GM20000 (cell line): ENCODE measurements at places on chromosomes 7 and 10.

- DNase-seq: no peak
These were observed 36.1 kb downstream of the CPED1 start for GRCh38 chr7:121024611-121025010.

DNA sequence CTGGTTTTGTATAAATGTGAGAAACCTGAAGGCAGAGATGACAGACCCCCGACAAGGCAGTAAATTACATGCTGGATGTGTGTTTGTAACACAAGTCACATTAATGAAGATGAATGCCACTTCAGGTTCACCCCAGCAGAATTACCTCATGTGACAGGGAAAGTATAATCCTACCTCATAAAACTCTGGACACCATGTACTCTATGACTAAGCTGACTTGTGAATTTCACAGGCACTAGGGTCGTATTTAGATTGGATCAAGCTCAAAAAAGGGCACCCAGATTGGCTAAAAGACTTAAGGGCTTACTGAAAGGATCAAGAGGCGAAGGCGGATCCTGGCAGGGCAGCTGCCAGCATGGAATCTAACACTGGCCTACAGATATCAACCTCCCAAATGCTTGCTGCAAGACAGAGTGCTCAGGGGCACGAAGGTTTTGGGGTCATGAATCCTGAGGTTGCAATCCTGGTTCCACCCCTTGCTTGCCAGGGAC is 161.4 kb downstream of the PIP4K2A start:
- no peak for DNase-seq

DNA sequence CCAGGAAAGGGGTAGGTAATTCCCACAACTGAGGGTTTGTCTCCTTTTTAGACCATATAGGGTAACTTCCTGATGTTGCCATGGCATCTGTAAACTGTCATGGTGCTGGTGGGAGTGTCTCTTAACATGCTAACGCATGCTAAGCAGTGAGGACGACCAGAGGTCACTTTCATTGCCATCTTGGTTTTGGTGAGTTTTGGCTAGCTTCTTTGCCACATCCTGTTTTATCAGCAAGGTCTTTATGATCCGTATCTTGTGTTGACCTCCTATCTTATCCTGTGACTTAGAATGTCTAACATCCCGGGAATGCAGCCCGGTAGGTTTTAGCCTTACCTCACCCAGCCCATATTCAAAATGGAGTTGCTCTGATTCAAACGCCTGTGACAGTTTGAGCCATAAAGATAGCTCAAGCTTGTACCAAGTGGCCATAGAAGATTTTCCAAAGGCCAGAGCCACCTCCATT is 176.0 kb upstream of the NAMPT start:
- DNase-seq: no peak

DNA sequence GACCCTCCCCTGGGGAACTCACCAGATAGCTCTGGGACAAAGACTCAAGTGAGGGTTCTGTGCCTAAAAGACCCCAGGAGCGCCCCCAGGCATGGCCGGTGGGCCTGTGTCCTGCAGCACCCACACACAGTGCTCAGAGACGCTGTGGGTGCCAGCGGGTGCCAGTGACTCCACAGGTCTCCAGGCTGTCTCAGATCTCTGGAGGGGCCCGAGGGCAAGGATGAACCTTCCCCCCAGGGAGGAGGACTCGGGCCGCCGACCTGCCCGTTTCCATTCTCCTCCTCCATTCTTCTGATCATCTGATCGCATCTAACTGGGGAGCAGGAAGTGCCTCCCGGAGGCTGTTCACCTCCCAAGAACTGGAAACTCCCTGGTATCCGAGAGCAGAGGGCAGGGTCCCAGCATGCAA is 980 bp downstream of the ADAM8 start:
- peak; percentile 80 for DNase-seq

- DNase-seq: no peak
These were observed 503.0 kb downstream of the KIF20B start for GRCh38 chr10:90204131-90204955.

- no peak for DNase-seq
These were observed 28.8 kb downstream of the XPNPEP1 start for GRCh38 chr10:109894516-109894915.

- no peak for DNase-seq
These were observed 46.4 kb upstream of the RSBN1L start for GRCh38 chr7:77649716-77650349.

DNA sequence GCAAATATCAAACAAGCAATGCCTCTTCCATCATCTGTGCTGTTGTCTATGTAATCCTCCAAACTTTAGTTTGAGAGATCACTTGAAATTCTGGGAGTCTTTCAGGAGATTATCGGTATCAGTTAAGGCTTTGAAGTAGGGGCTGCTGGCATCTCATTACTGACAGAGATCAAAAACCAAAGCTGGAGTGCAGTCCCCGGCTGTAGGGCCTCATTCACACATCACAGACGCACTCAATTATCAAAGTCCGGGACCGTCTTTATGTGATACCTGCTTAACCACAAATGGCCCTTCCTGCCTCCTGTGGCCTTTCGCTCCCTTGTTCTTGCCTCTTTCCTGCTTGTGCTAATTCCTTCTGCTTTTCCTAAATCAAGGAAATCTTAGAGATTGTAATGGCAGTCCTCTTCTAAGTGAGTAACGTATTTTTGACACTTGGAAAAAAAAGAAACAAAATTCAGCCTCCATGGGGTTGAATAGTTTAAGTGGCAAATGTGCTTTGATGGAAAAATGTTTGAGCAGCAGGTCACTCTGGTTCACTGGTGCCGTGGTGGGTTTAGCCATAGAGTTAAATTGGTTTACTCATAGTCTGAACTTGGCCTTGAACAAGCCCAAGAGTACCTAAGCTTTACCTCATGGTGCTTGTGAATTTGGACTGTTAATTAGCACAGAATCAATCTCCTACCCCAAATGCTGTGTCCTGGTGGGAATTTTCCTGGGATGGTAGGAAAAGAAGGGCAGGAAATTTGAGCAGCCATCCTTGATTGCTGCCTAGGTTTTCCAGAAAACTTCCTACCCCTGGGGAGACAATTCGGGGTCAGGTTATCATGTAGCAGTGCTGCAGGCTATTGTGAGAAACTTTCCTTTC is 178.9 kb upstream of the LYZL1 start:
- no peak for DNase-seq

- DNase-seq: no peak
These were observed 24.4 kb downstream of the TSPAN12 start for GRCh38 chr7:120833546-120833945.

DNA sequence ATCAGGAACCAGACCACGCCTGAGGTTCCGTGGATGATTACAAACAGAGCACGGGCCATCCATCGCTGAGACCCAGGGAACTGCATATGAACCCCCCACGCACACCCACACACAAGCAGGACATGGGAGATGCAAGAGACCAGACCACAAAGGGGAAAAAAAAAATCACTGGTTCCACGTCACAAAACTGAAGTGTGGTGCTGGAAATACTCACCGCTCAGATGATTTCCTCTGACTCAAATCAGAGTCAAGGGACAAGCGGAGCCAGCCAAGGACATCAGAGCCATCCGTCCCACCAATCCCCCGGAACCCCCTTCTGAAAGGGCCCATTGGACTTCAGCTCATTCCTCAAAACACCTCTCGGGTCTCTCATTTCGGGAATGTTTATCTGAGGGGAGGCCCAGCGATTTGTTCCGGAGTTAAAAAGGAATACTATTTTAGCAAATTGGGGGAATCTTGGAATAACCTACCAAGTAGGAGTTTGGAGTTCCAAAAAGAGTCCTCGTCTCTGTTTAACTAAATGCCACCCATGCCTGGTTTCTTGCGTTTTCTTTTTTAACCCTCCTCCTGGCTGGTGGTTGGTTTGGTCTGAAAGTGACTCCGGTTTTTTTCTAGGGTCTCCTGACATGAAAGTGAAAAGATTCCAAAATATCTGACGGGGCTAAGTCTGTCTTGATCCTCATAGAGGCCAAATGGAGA is 15.0 kb downstream of the SNX8 start:
- DNase-seq: peak; percentile 75

GRCh38 chr7:47337531-47337930 is 244.4 kb downstream of the TNS3 start:
- peak; percentile 55 for DNase-seq

DNA sequence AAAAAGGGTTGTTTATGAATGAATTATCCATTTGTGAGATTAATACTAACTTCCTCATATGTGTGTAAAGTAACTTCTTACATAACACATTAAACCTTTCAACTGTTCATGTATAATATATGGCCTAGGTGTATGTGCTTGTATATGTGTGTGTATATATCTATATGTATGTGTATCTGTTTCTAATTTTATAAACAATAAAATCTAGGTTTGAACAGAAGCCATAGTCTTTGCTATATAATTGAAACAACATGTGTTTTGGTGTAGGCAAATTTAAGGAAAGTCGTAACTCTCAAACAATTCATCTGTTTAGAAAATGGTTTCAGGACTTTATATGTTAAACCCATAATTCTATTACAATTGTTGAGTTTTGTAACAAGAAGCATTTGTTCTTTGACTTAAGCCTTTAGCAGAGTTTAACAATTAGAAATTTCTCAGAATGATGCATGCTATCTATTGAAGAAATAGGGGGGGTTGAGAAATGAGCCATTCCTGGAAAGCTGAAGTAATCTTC is 103.3 kb downstream of the BBS9 start:
- no peak for DNase-seq

GRCh38 chr10:28058746-28059145 is 59.9 kb upstream of the ODAD2 start:
- DNase-seq: no peak

DNA sequence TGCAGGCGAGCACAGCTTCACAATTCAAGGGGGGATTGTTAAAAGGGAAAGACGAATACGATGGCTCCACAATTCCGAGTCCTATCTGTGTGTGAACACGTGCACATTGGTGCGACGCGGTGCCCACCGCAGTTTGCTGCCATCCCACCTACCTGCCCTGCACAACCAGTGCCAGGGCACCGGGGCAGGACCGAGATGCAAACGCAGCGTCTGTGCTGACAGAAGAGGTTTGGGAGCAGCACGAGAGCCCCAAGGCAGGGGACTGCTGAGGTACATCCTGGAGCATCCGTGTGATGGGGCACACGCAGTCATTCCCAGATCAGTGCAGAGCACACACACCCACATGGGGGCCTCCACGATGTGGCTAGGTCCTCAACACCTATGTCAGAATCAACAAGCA is 221.3 kb downstream of the DNAJB6 start:
- DNase-seq: no peak

- DNase-seq: no peak
These were observed 28.2 kb downstream of the PFKP start for GRCh38 chr10:3095373-3096139.

DNA sequence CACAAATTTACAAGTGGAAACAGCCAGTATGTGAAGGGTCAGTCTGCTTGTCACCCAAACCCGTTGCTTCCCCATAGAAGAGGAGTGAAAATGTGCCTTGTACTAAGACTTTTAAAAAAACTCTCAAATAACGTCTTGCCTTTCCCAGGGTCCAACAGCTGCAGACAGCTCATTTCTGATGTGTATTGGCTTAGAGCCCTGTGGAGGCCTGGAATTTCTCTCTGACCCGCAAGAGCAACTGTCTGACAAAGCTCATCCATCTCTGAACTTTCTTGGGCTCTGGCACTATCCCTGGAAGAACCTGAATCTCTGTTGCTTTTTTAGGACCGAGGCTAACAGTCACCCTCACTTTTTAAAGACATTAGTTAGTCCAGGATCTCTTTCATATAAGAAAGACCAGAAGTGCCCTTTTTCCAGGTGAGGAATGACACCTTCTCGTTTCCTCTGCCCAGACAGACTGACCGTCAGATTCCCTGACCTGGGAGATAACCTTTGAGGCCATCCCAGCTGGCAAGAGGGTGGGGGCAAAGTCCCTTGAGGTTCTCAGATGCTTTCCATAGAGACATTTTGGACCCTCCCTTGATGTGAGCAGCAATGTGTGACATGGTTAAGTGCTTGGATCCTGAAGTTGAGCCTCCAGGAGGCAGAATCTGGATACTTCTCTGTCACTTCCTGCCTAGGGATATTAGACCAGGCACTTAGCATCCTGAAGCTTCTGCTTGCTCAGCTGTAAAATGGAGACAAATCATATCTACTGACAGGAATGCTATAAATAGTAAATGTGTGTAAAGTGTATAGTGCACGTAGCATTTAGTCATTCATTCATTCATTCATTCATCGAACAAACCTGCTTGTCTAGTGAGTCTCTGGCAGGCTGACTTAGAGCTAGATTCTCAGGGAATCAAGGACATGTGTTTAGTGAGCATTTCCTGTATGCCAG is 4.5 kb upstream of the NODAL start:
- DNase-seq: no peak

DNA sequence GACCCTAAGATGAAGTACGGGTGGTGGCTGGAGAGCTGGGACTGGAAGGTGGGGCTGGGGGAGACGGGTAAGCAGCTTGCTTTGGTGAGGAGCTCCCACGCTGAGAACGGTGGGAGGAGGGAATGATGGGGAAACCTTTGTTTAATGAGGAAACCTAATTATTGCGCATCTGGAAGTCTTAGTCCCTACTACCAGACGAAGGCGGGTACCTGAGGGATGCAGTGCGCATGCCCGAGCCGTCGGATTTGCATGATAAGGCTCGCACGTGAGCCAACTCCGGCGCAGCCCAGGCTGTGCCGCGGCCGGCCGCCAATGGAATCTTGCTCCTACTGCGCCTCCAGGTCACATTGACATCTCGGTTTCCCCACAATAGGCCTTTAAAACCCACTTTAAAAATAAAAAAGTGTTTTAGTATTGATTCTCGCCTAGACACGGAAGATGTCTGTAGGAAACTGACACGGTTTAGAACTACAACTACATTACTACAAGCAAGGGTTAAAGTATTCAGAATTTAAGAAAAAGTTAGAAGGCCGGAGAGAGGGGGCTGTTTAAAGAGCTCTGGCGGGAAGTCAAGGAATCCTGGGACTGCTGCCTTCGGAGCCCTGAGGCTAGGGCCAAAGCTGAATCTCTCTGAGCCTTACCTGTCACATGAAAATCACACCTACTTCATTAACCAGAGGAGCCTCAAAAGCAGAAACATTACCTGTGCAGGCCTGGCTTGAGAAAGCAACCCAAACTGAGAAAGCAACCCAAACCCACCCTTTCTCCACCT is 12.1 kb upstream of the DLX6 start:
- peak; percentile 9 for DNase-seq

DNA sequence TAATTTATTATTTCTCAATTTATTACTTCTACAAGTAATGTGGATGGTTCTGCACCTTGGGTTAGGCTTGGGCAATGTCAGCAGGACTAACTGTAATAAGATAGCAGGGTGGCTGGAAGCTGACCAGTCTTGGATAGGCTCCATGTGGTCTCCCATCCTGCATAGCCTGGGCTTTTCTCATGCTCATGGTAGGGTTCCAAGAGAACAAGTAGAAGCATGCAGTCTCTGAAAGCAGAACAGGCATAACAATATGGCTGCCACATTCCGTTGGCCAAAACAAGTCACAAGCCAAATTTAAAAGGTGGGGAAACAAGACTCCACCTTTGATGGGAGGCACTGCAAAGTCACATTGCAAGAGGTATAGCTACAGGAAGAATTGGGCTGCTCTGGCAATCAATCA is 98.6 kb upstream of the MDFIC start:
- DNase-seq: no peak

GRCh38 chr10:84054743-84055142 is 84.6 kb upstream of the GHITM start:
- no peak for DNase-seq

DNA sequence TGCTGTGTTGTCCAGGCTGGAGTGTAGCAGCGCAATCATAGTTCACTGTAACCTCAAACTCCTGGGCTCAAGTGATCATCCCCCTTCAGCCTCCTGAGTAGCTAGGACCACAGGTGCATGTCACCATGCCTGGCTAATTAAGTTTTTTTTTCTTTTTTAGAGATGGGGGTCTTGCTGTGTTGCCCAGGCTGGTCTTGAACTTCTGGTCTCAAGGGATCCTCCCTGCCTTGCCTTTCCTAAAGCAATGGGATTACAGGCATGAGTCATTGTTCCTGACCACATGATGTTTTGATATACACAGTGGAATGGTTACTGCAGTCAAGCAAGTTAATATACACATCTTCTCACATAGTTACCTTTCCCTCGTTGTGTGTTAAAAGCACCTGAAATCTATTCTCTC is 140.3 kb downstream of the GPR85 start:
- no peak for DNase-seq
